CD4-positive, CD25-positive, alpha-beta regulatory T cell (primary cell): ENCODE measurements at places on chromosomes 5 and 9. TPM values are rescaled to one million over a fixed set of nuclear protein-coding genes. Genes with fewer than 3 reads are reported as not detected.

GRCh38 chr5:167442922-167443321 lies 848.5 kb upstream of the WWC1 start:
- H3K27ac ChIP-seq: no peak overlapping the region
- H3K36me3 ChIP-seq: no peaks in the 10 kb centered on the region
- H3K4me3 ChIP-seq: no peak overlapping the region
- no peak for DNase-seq

DNA sequence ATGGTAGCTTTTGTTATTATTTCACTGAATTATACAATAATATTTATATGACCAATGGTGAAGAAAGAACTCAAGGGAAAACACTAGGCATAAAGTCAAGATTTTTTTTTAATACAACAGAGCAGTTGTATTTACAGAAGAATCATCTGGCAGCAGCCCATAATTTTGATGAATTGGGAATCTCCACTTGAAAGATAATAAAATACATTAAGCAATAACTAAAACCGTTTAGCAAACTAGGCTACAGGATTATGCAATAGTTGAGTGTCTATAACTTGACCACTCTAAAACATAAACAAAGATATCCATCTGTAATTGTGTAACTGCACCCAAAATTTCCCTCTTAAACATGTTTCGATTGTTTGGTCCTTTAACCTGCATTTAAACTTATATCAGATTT lies 80.8 kb downstream of the SNCAIP start:
- no peaks in the 10 kb centered on the region for H3K36me3 ChIP-seq
- no peaks in the 10 kb centered on the region for H3K27me3 ChIP-seq
- H3K4me1 ChIP-seq: no peaks in the 10 kb centered on the region
- no peak overlapping the region for H3K4me3 ChIP-seq
- no peak for DNase-seq

DNA sequence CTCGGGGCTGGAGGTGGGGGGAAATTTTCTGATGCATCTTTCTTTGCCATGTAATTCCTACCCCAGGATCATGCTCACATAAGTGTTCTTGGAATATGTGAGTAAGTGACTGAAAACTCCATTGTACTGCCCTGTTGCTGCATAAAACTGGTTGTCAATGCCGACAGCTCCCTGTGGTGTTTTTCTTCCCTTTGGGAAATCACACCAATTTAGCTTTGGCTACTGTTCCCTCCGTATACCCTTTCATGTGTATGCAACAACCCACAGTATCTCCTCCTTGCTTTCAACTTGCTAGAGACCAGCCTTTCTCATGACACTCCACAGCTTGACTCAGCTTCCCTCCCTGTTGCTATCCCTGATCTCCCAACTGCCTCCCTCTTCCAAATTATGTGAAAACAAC lies 240.6 kb downstream of the TRIM32 start:
- H3K27ac ChIP-seq: no peak overlapping the region
- no peak overlapping the region for H3K4me3 ChIP-seq
- no peaks in the 10 kb centered on the region for H3K36me3 ChIP-seq
- H3K4me1 ChIP-seq: no peaks in the 10 kb centered on the region

DNA sequence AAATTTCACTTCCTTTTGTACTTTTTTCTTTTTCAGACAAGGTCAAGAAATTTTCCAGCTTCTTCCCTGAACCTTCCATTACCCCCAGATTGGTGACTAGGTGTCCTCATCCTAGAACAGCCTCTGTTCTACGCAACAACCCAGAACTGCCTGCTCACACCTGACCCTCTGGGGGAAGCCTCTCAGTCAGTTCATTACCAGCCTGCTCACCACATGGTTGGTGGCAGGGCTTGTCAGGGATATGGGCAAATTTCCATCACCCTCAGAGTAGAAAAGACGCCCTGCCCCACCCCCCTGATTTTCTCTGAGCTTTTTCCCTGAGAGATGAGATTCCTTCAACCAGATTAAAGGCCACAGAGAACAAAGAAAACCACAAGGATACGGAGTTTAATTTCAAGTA lies 5.3 kb upstream of the CFAP95 start:
- no peak overlapping the region for H3K27ac ChIP-seq
- no peaks in the 10 kb centered on the region for H3K4me1 ChIP-seq
- H3K27me3 ChIP-seq: peaks cover 8% of the 10 kb centered on the region
- no peak overlapping the region for H3K4me3 ChIP-seq

DNA sequence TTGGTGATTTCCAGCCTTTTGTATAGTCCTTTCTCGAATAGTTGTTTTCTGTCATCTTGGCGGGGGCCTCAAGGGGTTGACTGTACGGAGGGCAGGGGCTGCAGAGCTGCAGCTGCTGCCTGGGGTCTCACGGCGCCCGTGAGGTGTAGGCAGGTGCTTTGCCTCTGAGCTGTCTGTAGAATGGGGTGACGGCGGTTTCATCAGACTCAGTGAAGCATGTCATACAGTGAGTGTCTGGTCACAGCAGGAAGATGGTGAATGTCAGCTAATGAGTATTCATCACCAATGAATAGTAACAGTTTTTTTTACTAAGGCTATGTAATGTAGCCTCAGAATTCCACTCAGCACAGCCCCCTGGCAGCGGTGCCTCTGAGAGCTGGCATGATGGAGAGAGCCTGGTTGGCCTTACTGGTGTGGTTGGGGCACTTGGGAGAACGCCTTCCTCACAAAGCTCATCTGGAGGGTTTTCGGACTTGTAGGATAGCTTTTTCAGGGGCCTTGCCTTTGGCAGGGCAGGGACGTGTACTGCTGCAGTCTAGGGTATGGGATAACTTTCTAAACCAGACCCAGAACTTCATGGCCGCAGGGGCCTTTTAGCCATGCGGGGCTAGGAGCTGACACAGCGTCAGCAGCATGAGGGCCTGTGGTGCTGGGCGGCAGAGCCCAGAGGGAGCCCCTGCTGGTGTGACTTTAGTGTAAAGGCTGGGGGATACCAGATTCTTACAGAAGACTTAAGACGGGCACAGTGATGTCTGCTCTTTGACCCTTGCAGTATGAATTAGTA lies 15.0 kb downstream of the TENT4A start:
- H3K4me1 ChIP-seq: peaks cover 69% of the 10 kb centered on the region
- H3K27me3 ChIP-seq: no peaks in the 10 kb centered on the region
- no peak overlapping the region for H3K27ac ChIP-seq
- DNase-seq: no peak
- H3K36me3 ChIP-seq: peaks cover 23% of the 10 kb centered on the region
- H3K4me3 ChIP-seq: no peak overlapping the region

- no peak for DNase-seq
- no peak overlapping the region for H3K4me3 ChIP-seq
- H3K27ac ChIP-seq: no peak overlapping the region
Observed at GRCh38 chr5:141839015-141839513, 39.1 kb downstream of the PCDH1 start.

DNA sequence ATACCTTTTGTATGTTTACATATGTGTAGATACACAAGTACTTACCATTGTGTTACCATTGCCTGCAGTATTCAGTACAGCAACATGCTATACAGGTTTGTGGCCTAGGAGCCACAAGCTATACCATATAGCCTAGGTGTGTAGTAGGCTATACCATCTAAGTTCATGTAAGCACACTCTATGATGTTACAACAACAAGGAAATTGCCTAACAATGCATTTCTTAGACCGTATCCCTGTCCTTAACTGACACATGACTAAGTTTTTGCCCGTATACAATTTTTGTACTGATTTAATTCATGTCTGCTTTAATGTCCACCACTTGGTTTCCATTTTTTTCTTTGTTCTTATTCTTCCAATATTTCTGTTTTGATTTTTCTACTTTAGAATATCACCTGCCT lies 18.5 kb downstream of the TNPO1 start:
- no peaks in the 10 kb centered on the region for H3K36me3 ChIP-seq
- H3K4me3 ChIP-seq: no peak overlapping the region
- DNase-seq: no peak

- no peak overlapping the region for H3K27ac ChIP-seq
- no peaks in the 10 kb centered on the region for H3K27me3 ChIP-seq
- no peaks in the 10 kb centered on the region for H3K4me1 ChIP-seq
- no peak for DNase-seq
- H3K36me3 ChIP-seq: peaks cover 3% of the 10 kb centered on the region
- H3K4me3 ChIP-seq: no peak overlapping the region
Observed at GRCh38 chr9:95017062-95017461, 290.6 kb downstream of the AOPEP start.

GRCh38 chr5:166994226-166994625 lies 1297.2 kb upstream of the WWC1 start:
- H3K4me1 ChIP-seq: no peaks in the 10 kb centered on the region
- no peak overlapping the region for H3K4me3 ChIP-seq
- no peaks in the 10 kb centered on the region for H3K27me3 ChIP-seq
- H3K36me3 ChIP-seq: no peaks in the 10 kb centered on the region

DNA sequence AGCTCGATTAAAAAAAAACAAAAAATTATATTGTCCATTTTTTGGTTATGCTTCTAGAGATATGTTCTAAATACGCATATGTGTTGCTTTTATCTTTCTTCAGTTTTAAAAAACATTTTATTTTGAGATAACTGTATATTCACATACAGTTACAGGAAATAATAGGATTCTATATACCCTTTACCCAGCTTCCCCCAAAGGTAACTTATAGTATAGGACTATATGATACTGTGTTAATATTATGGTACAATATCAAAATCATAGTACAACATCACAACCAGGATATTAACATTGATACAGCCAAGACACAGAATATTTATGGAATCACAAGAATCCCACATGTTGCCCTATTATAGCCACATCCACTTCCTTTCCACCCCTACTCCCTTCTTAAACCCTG lies 9.5 kb upstream of the MACIR start:
- no peak for DNase-seq
- H3K27ac ChIP-seq: no peak overlapping the region
- no peak overlapping the region for H3K4me3 ChIP-seq
- H3K4me1 ChIP-seq: no peaks in the 10 kb centered on the region

GRCh38 chr9:133347985-133348717 lies at the start of the genes MED22 and RPL7A:
MED22 (minus strand) TSS chr9:133348131; CDS start chr9:133346662, 1,469 bp downstream.
RPL7A (plus strand) TSS chr9:133348218; CDS start chr9:133348244, 26 bp downstream.
- DNase-seq: peak; percentile 97
- no peaks in the 10 kb centered on the region for H3K27me3 ChIP-seq
- H3K36me3 ChIP-seq: peaks cover 56% of the 10 kb centered on the region
- H3K27ac ChIP-seq: peak within 1 kb of the TSS; percentile 89

DNA sequence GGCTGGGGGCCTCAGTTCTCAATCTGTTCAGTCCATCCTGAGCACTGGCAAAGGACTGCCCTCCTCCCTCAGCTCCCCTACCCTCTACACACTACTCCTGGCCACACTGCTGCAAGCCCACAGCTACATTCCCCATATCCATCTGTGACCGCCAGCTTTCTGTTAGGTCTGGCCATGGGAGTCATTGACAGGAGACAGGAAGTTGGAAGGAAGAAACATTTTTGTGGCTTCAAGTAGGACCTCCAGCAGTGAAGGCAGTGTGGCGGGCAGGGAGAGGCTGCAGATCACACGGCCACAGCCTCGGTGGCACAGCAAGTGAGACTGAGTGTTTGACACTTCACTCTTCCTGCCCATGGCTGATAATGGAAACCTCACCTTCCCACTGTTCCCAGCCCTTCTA lies 55.9 kb downstream of the SECISBP2 start:
- H3K4me3 ChIP-seq: no peak overlapping the region
- no peaks in the 10 kb centered on the region for H3K27me3 ChIP-seq
- no peak for DNase-seq
- peaks cover 14% of the 10 kb centered on the region for H3K4me1 ChIP-seq
- peak overlapping the region; percentile 42 for H3K27ac ChIP-seq
- H3K36me3 ChIP-seq: peaks cover 23% of the 10 kb centered on the region

DNA sequence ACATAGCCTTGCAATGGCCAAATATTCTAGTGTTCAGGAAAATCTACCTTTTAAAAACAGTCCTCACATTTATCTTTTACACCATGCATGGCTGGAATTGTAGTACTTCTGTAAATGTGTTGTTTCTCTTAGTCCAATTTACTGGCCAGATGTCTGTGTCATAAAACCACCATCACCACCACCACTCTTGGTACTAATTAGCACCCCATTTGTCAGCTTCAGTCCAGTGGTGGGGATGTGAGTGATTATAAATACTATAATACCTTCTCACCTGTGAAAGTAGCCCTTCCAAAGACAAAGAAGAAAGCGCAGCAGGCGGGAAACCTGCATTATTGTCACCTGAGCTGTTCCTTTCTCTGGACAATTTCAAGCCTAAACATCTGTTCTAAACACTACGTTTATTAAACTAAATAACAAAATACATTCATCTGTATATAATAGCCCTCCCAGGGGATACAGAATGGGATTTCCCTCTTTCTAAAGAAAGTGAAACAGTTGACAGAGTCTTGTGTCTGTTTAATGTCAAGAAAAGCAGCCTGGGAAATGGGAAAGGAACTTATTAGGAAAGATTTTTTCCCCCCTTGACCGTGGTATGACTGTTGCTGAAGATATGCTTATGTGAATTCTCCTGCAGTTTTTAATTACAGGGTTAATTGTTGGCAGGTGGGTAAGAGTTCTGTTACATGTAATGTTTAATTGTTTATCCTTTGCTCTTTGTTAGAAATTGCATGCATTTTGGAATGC lies 144.5 kb upstream of the NUDT12 start:
- H3K4me1 ChIP-seq: no peaks in the 10 kb centered on the region
- H3K36me3 ChIP-seq: no peaks in the 10 kb centered on the region
- H3K27ac ChIP-seq: no peak overlapping the region
- no peak overlapping the region for H3K4me3 ChIP-seq

- H3K4me3 ChIP-seq: no peak overlapping the region
- H3K36me3 ChIP-seq: no peaks in the 10 kb centered on the region
- peaks cover 9% of the 10 kb centered on the region for H3K27me3 ChIP-seq
- no peak overlapping the region for H3K27ac ChIP-seq
- H3K4me1 ChIP-seq: no peaks in the 10 kb centered on the region
Observed at GRCh38 chr5:66742083-66742895, 146.1 kb downstream of the MAST4 start.

- H3K4me1 ChIP-seq: peaks cover 30% of the 10 kb centered on the region
- DNase-seq: no peak
- no peaks in the 10 kb centered on the region for H3K36me3 ChIP-seq
- H3K27ac ChIP-seq: peak overlapping the region; percentile 53
Observed at GRCh38 chr5:76855961-76856360, 6.1 kb downstream of the S100Z start.

- H3K27me3 ChIP-seq: no peaks in the 10 kb centered on the region
- H3K4me1 ChIP-seq: peaks cover 30% of the 10 kb centered on the region
- peak overlapping the region; percentile 73 for H3K4me3 ChIP-seq
- H3K36me3 ChIP-seq: peaks cover 38% of the 10 kb centered on the region
Observed at GRCh38 chr9:2053883-2054845, 39.0 kb downstream of the SMARCA2 start.

GRCh38 chr9:126205845-126206498 lies 120.7 kb upstream of the MVB12B start:
- no peak for DNase-seq
- H3K4me1 ChIP-seq: no peaks in the 10 kb centered on the region
- H3K27me3 ChIP-seq: peaks cover 5% of the 10 kb centered on the region
- no peak overlapping the region for H3K4me3 ChIP-seq

The GRAMD2B gene
- total RNA-seq: 16.8 TPM

The FBXW2 gene
- total RNA-seq: 87.8 TPM

The LRRC19 gene
- not detected for total RNA-seq

The PCDHGA8 gene
- total RNA-seq: not detected

The PFN3 gene
- total RNA-seq: not detected

The C5orf58 gene
- not detected for total RNA-seq

The CENPH gene
- 6.0 TPM for total RNA-seq

The SPAG8 gene
- 0.99 TPM for total RNA-seq

The GRM6 gene
- total RNA-seq: not detected

The CNTFR gene
- total RNA-seq: not detected

The DRD1 gene
- total RNA-seq: not detected

The MYMK gene
- total RNA-seq: not detected
